ENCODE measurements at places on chromosomes 12 and 14. TPM values are rescaled to one million over a fixed set of nuclear protein-coding genes. Genes with fewer than 3 reads are reported as not detected.

Gene TEAD4
- total RNA-seq, result 0.68 TPM

Gene CLECL1
- total RNA-seq, result 15.4 TPM

Gene SALL2
- 1.5 TPM for total RNA-seq

Gene ASCL4
- total RNA-seq, result not detected

DNA sequence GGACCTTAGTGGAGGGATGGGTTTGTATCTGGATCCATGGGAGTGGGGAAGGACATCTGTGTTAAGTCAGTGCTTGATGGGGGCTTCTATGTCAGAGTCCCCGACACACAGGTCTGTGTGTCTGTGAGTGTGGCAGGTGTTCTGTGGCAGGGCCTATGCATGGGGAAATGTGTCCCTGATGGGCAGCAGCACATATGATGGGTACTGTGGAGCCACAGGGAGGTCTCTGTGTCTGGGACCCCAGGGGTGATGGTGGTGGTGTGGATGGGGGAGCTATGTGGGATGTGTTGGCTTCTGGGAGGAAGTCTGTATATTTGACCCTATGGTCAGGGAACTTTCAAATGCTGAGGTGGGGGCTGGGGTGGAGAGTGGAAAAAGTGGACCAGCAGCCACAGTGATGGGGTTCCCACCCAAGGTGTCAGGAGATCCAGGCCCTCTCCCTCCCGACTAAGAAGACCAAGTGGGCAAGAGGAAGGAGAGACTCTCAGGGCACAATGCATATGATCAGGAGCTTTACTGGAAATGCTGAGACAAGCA lies 16.5 kb downstream of the KRT7 start:
- DNase-seq, result no peak
- H3K36me3 ChIP-seq, result peaks cover 17% of the 10 kb centered on the region
- H3K27ac ChIP-seq, result peak overlapping the region; percentile 10

GRCh38 chr14:78178071-78178470 lies 7.9 kb downstream of the NRXN3 start:
- H3K4me1 ChIP-seq, result no peaks in the 10 kb centered on the region
- no peaks in the 10 kb centered on the region for H3K36me3 ChIP-seq
- no peak for DNase-seq
- no peaks in the 10 kb centered on the region for H3K27me3 ChIP-seq

DNA sequence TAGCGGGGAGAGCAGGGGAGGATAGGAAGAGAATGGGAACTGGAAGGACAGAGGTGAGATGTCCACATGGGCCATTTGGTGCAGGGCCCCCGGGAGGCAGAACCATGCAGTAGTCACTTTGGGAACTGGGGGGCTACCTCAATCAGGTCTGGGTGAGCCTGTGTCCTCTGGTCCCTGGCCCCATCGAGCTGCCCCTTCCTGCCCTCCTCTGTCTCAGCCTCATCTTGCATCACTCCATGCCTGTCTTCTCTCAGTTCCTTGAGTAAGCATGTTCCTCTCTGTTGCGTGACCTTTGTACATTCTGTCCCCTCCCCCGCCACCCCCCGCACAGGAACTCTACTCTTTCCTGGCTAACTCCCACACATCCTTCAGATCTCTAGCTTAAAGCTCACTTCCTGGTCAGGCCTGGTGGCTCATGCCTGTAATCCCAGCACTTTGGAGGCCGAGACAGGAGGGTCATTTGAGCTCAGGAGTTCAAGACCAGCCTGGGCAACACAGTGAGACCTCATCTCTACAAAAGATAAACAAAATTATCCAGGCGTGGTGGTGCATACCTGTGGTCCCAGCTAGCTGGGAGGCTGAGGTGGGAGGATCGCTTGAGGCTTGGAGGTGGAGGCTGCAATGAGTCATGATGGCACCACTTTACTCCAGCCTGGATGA lies 23.2 kb downstream of the FOS start:
- H3K4me1 ChIP-seq, result peaks cover 21% of the 10 kb centered on the region
- H3K27ac ChIP-seq, result no peak overlapping the region
- DNase-seq, result no peak
- no peak overlapping the region for H3K4me3 ChIP-seq
- H3K27me3 ChIP-seq, result peaks cover 3% of the 10 kb centered on the region

DNA sequence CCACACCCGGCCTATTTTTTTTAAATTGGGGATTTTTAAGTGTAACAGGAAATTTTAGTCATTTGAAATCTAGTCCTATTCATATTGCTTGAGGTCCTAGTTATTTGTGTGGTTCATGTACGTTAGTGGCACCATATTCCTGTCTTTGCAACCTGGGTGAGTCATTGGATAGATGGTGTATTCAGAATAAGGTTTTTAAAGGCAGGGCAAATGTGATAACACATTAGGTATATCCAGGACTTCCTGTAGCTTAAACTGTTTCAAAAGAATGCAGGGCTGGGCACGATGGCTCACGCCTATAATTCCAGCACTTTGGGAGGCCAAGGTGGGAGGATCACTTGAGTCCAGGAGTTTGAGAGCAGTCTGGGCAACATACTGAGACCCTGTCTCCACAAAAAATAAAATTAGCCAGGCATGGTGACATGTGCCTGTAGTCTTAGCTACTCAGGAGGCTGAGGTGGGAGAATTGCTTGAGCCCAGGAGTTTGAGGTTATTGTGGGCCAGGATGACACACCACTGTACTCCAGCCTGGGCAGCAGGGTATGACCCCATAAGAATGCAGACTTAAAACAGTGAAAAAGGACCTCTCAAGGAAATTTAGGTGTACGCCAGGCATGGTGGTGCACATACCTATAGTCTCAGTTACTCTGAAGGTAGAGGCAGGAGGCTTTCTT lies 8.1 kb downstream of the ATP6V0A2 start:
- peaks cover 21% of the 10 kb centered on the region for H3K36me3 ChIP-seq
- no peaks in the 10 kb centered on the region for H3K27me3 ChIP-seq
- H3K4me1 ChIP-seq, result peaks cover 38% of the 10 kb centered on the region
- no peak for DNase-seq

DNA sequence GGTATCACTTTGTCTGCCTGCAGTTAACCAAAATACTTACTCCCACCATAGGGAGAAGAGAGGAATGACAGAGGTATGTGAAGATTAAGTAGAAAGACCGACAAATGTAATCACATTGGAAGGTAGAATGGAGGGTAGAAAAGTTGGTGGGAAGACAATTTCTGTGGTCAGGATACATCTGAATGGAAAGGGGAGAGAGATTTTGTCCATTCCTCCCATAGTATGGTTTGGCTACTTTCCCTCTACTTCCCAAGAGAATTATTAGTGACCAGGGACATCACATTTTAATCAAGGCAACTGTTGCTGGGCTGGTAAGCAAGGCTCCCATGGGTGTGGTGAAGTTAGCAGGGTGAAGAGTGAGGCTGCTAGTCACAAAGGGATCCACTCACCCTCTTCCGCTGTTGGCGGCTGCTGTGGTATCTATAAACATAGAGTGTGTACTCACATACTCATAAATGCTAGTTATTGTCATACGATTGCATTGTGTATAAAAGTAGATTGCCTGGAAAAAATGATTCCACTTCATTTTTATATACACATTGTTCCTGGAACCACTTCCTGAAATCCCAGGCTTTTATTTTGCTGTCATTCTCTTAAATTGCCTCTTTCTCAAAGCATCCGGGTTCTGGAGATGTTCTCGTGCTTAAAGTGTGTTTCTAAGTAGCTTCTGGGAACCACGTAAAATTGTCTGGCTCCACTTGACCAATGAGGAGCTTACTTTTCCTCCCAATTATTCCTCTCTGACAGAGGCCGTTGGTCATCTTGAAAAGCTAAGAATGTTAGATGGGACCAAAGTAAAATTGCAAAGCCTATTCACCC lies 413.1 kb downstream of the ZFP36L1 start:
- H3K27me3 ChIP-seq, result no peaks in the 10 kb centered on the region
- DNase-seq, result peak; percentile 28
- no peaks in the 10 kb centered on the region for H3K36me3 ChIP-seq
- peaks cover 23% of the 10 kb centered on the region for H3K4me1 ChIP-seq
- H3K4me3 ChIP-seq, result no peak overlapping the region

- H3K36me3 ChIP-seq, result no peaks in the 10 kb centered on the region
- H3K4me3 ChIP-seq, result no peak overlapping the region
- peaks cover 14% of the 10 kb centered on the region for H3K27me3 ChIP-seq
- H3K27ac ChIP-seq, result no peak overlapping the region
- DNase-seq, result no peak
Observed at GRCh38 chr12:100448656-100449055, 25.0 kb upstream of the NR1H4 start.

DNA sequence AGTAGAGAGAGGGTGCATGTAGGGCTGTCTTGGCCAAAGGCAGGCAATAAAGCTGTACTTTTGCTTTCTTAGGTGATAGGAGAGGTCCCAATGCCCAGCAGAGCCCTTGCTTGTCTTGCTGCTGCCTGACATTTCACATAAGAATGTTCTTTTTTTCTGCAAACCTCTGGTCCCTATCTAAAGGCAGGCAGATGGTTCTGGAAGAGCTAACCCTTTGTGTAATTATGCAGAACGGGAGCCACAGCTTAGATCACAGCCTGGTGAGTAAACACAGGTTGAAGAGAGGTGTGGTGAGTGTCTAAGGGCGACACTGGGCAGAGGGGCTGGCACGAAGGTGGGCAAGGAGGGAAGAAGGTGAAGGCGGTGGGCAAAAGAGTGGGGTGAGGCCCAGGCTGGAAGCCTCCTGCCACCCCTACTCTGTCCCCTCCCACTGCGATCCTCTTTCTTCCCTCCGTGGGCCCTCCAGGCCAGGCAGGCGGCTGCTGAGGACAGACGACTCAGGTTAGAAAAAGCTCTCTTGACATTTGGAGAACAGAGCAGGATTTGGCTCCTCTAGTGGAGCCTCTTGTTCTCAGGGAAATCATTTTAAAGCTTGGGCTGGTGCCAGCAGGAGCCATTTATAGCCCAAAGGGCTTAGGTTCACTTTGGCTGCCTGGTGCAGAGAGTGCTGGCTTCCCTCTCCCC lies 42.8 kb downstream of the PRMT8 start:
- H3K4me3 ChIP-seq, result no peak overlapping the region
- no peaks in the 10 kb centered on the region for H3K4me1 ChIP-seq
- H3K27me3 ChIP-seq, result no peaks in the 10 kb centered on the region
- no peak for DNase-seq
- no peaks in the 10 kb centered on the region for H3K36me3 ChIP-seq
